Panc1 (cell line): ENCODE measurements at places on chromosomes 1 and 21.

GRCh38 chr1:178713259-178713658 lies 11.8 kb upstream of the RALGPS2 start:
- no peak for DNase-seq

DNA sequence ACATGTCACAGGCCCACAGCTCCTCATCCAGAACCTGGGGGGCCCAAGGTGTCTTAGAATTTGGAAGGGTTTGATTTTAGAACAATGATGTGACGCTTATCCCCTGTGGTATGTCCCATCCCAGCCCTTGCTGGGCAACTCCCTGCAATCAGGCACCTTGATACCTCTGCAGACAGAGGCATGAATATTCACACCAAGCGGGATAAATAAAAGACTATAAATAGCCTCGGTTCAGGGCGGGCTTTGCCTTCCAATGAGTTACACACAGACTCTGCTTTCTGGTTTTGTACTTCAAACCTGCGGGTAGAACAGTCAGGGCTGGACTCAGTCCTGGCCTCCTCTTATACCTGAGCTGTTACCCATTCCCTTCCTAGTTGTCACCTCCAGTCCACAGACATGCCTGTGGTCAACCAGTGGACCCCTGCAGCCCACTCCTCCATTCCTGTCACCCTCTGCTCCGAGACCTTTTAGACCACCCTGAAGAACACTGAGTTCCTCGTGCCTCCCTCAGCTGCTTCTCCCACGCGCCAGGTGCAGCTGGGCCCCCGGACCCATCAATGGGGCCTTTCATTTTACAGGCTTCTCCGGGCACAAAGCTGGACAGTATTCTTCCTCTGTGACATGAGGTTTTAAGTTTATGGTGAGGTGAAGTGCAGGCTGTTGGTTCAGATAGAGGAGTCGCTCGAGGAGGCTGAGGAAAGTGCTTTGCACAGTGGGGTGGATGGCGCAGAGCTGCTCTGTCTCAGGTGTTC lies 120.1 kb upstream of the TNR start:
- DNase-seq, result no peak

- no peak for DNase-seq
These were observed 36.9 kb upstream of the BACH1 start for GRCh38 chr21:29261555-29262540.

DNA sequence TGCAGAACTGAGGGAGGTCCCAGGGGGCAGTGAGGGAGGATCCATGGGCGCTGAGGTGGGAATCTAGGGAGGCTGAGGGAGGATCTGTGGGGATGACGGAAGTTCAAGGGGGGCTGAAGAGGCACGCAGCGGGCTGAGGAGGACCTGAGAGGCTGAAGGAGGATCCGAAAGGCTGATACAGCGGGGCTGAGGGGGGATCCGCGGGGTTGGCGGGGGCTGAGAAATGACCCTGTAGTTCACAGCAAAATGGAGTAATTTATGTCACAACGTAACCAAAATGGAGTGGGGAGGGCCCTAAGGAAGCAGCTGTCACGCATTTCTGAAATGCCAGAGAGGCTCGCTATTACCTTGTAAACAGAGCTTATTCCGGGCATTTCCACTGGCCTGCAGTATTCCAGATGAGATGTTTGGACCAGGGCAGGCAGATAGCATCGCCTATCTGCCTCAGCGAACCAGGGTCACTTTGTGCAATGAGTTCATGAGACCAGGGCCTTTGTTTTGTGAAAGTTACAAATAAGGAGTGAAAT lies 926 bp upstream of the MRPL55 start:
- DNase-seq, result no peak

DNA sequence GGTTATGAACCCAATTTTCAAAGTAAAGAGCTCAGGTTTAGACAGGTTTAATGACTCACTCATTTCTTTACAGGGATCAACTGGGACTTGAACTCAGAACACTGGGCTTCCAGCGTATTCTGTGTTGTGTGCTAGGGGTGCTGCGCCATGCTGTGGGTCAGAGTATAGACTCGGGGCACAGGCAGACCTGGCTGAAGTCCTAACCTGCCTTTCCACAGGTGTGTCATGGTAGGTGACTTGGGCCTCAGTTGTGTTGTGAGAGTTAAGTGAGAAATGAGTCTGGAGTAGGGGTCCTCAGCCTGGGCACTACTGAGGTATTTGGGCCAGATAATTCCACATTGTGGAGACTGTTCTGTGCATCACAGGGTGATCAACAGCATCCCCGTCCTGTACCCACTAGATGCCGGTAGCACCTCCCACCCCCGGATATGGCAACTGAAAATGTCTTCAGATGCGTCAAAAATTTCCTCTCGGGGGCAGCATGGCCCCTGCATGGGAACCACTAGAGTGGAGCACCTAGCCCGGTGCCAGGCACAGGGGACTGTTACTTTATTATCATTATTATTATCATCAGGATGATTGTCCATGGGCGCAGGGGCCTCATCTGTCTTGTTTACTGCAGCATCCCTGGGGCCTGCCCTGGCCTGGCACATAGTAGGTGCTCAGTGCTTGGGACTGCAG lies 575.5 kb downstream of the PTPRU start:
- no peak for DNase-seq

- no peak for DNase-seq
These were observed 43.3 kb downstream of the SLC37A1 start for GRCh38 chr21:42556960-42557359.

DNA sequence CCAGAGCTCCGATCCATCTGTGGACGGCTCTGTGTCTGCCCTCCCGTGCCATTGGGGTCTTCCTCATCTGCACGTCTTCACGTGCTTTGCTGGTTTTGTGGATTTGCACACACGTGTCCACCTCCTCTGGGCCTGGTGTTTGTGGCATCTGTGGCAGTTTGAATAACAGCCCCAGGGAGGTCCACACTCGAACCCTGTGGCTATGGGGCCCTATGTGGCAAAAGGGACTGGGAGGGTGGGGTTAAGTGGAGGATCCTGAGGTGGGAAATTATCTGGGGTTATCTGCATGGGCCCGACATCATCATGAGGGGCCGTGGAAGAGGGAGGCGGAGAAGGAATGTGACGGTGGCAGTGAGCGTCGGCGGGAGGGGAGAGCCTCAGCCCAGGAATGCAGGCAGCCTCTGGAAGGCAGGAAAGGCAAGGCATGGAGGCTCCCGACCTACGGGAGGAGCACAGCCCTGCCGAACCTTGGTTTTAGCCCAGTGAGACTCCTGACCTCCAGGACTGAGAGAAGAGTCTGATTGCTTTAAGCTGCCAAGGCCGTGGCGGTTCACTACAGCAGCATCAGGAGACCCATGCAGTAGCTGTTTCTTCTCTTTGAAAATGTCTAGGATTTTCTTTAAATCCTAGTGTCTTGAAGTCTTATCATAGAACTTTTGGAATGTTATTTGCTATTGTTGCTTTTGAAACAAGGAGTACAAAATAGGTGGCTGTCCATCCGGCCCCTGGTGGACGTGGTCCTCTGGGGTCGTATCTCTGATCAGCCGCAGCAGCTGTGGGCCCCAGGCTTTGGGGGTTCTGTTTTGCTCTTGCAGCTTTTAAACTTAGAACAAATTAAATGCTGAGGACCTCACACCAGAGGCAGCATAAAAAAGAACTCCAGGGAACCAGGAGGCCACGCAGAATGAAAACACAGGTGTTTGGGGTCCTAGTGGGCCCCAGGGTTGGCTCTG lies 40.0 kb upstream of the LRRC3 start:
- no peak for DNase-seq

GRCh38 chr1:36384542-36385409 lies 948 bp downstream of the STK40 start:
- DNase-seq, result no peak

DNA sequence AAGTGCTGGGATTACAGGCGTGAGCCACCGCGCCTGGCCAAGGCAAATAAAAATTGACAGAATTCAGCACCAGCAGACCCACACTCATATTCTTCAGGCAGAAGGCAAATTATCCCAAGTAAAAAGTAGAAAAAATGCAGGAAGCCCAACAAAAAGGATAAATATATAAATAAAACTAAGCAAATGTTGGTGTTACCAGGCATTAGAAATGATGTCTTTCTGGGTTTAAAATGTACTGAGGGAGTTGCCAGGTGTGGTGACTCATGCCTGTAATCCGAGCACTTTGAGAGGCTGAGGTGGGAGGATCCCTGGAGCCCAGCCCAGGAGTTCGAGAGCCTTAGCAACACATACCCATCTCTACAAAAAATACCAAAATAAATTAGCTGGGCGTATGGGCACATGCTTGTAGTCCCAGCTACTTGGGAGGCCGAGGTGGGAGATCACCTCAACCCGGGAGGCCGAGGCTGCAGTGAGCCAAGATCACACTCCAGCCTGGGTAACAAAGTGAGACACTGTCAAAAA lies 6.3 kb downstream of the INTS11 start:
- DNase-seq, result no peak

DNA sequence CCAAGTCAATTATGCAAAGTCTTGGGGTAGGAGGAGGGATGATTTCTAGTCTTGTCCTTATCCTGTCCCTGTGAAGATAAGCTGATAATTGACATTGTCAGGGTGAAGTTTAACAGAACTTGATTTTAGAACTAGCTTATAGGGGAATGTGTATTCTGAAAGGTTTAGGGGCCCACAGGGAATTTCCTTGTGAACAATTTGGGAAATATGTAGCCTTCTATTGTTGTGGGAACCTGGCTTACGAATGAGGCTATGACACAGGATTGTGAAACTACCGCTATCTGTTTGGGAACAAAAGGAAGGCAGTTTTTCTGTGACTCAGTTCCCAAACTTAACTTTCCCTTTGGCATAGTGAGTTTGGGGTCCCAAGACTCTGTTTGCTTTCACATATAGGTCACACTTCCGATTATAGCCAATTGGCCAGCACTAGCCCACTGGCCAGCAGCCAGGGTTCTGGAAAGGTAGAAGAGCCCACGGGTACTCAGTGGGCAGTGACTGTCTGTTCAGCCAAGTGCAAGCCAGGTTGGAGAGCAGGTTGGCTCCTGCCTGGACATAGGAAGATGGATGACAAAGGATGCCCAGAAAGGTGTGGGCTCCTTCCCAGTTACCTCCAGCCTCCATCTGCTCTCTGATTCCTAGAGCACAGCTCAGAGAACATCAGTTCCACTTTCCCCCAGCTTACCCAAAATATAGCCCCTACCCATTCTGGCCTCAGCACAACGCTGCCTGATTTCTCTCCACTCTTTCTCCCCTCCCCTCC lies 35.5 kb downstream of the H3-3A start:
- DNase-seq, result no peak

- DNase-seq, result no peak
These were observed 6.3 kb downstream of the WASF2 start for GRCh38 chr1:27483659-27484058.

DNA sequence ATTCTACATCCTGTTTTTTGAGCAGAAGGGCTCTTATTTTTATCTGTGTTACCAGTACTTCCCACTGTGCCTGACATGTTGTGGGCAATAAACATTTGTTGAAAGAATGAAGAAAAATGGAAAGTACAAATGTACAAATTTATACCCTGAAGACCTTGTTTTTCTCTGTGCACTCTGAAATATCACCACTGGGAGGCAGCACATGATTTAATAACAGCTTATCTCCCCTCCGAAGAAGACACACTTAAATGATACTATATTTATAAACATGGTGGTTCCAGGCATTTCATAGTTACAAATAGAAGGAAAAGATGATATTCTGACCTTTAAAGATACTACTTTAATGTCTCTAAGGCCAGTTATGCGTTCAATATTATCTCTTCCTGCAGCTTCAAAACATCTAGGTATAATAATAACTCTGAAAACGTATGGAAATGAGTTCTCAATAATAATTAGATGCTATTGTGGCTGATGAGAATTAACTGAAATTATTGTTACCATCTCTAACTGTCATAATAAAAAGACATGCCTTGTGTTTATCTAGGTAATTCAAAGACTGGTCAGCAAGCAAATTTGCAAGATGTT lies 12.8 kb downstream of the DYNLT5 start:
- DNase-seq, result peak; percentile 60

DNA sequence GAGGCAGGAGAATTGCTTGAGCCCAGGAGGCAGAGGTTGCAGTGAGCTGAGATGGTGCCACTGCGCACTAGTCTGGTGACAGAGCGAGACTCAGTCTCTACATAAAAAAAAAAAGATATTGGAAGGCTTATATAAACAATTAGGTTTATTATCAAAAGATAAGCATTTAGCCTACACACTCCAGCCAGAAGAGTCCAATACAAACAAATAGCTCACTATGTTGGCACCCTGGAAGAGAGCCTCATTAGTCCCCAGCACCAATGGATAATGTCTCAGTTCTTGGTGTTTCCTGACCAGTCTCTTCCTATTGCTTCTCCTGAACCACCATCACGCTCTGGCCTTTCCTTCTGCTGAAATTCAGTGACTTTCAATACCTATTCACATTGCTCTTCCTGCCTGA lies 48.6 kb upstream of the ATP1A1 start:
- no peak for DNase-seq

- no peak for DNase-seq
These were observed 161.9 kb upstream of the UBE2U start for GRCh38 chr1:64041371-64042131.

GRCh38 chr21:42161401-42161955 lies 57.5 kb upstream of the ABCG1 start:
- no peak for DNase-seq

DNA sequence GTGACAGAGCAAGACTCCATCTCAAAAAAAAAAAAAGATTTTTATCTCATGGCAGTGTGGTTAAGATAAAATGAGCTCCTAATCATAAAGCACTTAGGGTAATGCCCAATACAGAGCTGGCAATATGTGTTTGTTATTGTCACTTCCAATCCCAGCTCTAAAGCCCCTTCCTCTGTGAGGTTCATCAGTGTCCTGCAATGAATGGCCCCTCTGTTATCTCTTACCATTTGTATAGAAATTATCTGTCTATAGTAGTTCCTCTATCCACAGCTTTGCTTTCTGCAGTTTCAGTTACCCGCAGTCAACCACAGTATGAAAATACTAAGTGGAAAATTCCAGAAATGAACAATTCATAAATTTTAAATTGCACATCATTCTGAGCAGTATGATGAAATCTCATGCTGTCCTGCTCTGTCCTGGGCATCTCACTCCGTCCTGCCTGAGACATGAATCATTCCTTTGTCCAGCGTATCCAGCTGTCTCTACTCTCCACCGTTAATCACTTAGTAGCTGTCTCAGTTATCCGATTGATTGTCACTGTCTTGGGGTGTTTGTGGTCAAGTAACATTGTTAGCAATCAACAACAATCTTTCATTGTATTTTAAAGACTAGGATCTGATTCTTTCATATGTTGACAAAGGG lies 50.2 kb upstream of the DNAH14 start:
- DNase-seq, result no peak

- no peak for DNase-seq
These were observed 236.0 kb downstream of the TOMM20 start for GRCh38 chr1:234892642-234893041.

DNA sequence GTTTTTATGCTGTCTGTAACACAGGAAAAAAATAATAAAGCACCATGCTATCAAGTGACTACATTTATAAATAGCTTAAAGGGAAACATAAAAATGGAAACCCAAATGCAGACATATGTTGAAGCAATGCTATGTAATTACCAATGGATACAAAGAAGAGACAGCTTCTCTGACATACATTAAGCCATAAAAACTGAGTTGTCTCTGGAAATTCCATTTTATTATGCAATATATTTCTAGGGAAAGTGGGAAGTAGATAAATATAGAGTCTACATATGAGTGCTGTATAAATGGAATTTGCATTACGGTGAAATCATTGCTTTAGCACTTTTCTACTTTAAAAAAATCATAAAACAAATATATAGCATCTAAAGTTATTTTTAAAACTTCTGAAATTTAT lies 135.2 kb upstream of the COL11A1 start:
- no peak for DNase-seq
